ENCODE measurements at places on chromosomes 4 and X. TPM values are rescaled to one million over a fixed set of nuclear protein-coding genes. Genes with fewer than 3 reads are reported as not detected.
A peak's percentile ranks its signal among the peaks of the same experiment; 100 is the strongest.

Gene LRAT
- 2.5 TPM for total RNA-seq

Gene GAB3
- total RNA-seq = 0.60 TPM

Gene FGB
- 1.9 TPM for total RNA-seq

Gene BCLAF3
- 2.0 TPM for total RNA-seq

Gene TMEM150C
- total RNA-seq = 5.6 TPM

Gene TLL1
- total RNA-seq = 0.04 TPM

DNA sequence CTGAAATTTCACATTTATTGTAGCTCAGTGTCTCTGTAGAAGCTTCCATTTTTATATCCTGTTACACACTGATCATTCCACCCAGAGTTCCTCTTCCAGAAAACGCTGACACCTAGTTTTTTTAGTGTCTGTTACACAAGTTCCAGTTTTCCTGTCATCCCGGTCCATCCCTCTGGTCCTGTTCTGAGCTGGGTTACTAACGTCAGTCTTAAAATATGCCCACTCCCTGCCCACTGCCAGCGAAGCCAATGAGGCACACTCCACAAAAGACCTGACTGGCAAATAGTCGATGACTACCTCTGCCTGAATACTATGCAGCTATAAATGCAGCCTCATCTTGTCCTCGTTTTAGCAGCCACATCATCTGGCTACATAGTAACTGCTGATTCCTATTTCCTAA is 30.9 kb upstream of the DDX3X start:
- no peaks in the 10 kb centered on the region for H3K4me1 ChIP-seq
- no peak for DNase-seq
- H3K27me3 ChIP-seq = no peaks in the 10 kb centered on the region
- H3K27ac ChIP-seq = no peak overlapping the region

DNA sequence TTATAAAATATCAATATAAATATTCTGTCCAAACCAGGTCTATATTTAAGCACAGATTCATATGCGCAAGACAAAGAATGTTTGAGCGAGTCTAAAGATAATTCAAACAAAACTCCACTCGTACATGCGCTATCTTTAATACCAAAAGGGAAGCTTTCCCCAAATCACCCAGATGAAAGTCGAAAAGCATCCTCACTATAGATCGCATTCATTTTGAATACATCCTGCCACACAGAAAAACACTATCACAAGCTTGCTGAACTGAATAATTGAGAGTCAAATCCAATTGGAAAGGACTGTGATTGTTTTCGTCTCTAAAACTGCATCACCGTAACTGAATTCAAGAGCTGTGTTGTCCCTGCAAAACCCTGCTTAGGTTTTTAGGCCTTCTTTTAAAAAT is 685 bp downstream of the TASL start:
- H3K36me3 ChIP-seq = no peaks in the 10 kb centered on the region
- H3K4me3 ChIP-seq = no peak overlapping the region
- H3K4me1 ChIP-seq = no peaks in the 10 kb centered on the region
- H3K27ac ChIP-seq = no peak overlapping the region
- H3K27me3 ChIP-seq = no peaks in the 10 kb centered on the region

DNA sequence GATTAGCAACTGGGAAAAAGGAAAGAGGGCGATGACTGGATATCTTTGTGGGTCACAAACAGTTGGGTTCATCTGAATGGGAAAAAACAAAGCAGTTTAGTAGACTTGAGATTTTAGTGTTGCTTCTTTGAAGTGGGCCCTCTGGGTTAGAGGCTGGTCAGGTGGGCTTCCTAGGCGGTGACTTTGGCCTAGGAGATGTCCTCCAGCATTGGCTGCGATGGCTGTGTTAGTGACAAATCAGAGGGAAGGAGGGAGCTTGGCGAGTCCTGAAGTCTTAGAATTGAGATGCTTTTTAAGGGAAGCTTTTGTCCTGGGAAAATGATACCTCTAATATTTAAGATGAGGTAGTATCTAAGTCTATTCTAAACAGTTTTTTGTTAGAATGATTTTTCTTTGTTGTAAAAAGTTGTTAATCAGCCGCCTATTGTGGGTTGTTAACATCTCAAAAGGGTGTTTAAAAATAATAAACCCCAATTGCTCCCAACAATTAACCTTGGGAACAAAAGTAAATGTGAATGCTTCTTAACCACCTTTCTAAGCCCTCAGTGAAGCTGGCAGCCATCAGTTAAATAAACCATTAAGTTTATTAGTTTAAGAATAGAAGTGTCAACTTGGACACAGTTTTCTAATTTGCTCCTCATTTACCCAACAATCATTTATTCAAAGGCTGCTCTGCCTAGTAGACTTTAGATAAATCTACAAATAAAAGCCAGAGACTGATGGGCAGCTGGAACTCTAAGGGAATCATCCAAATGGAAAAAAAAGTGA is 31.7 kb downstream of the DLG3 start:
- no peak overlapping the region for H3K4me3 ChIP-seq
- peak overlapping the region; percentile 86 for H3K27ac ChIP-seq
- no peaks in the 10 kb centered on the region for H3K27me3 ChIP-seq
- peaks cover 40% of the 10 kb centered on the region for H3K4me1 ChIP-seq
- DNase-seq = no peak

GRCh38 chr4:119794681-119795080 is 166.1 kb upstream of the PDE5A start:
- H3K4me1 ChIP-seq = no peaks in the 10 kb centered on the region
- H3K36me3 ChIP-seq = no peaks in the 10 kb centered on the region
- no peak overlapping the region for H3K27ac ChIP-seq
- H3K27me3 ChIP-seq = no peaks in the 10 kb centered on the region

GRCh38 chr4:114658179-114658578 is 59.6 kb downstream of the UGT8 start:
- H3K27me3 ChIP-seq = no peaks in the 10 kb centered on the region
- H3K4me1 ChIP-seq = no peaks in the 10 kb centered on the region
- no peak overlapping the region for H3K4me3 ChIP-seq
- H3K27ac ChIP-seq = no peak overlapping the region
- no peaks in the 10 kb centered on the region for H3K36me3 ChIP-seq
- DNase-seq = no peak

GRCh38 chr4:120009731-120010130 is 56.9 kb downstream of the MAD2L1 start:
- peak; percentile 3 for DNase-seq
- H3K27ac ChIP-seq = no peak overlapping the region
- no peaks in the 10 kb centered on the region for H3K36me3 ChIP-seq
- no peaks in the 10 kb centered on the region for H3K4me1 ChIP-seq

- no peaks in the 10 kb centered on the region for H3K36me3 ChIP-seq
- no peaks in the 10 kb centered on the region for H3K4me1 ChIP-seq
- H3K27me3 ChIP-seq = no peaks in the 10 kb centered on the region
These were observed 3.5 kb downstream of the GPR34 start for GRCh38 chrX:41692162-41692749.

All from cardiac muscle cell (in vitro differentiated cells and primary cell).